ENCODE measurements at places on chromosomes 2 and 18.

GRCh38 chr2:206001912-206002311 lies 84.1 kb downstream of the INO80D start:
- DNase-seq, result no peak

- no peak for DNase-seq
These were observed 65.6 kb downstream of the SH3RF3 start for GRCh38 chr2:109194620-109194937.

DNA sequence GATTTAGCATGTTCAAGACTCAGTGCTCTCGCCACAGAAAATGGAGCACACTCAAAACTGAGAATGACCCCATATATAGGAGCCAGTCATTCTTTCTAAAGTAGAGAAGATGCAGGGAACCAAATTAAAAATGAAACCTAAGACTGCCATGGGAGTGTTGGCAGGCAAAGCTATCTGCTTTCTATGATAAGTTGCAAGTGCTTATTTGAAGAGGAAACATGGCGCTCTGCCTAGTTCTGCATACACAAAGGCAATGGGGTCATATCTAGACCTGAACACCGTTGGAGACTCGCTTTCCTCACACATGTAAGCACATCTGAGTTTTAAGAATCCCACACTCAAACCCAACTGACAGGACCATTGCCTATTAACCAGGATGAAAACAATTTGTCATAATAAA lies 292.5 kb downstream of the ALK start:
- DNase-seq, result no peak

- no peak for DNase-seq
These were observed 153.5 kb downstream of the PXDN start for GRCh38 chr2:1590596-1591460.

DNA sequence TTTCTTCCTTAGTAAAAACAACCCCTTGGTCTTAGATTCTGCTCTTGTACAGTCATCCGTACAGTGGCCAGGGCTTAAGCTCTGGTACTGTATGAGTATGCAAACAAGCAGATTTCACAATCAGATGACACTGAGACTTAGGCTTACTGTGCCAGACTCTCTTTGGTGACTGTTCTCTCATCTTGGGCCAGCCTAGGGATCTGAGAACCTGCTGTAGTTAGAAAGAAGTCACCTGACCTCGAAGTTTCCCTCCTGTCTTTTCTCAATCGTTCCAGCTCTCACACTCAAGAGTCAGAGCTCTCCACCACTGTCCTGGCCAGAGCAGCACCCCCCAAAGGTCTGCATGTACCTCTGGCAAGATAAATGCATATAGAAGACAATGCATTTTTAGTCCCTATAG lies 63.2 kb downstream of the ZEB2 start:
- no peak for DNase-seq

- DNase-seq, result no peak
These were observed 13.0 kb downstream of the XDH start for GRCh38 chr2:31401580-31401979.

DNA sequence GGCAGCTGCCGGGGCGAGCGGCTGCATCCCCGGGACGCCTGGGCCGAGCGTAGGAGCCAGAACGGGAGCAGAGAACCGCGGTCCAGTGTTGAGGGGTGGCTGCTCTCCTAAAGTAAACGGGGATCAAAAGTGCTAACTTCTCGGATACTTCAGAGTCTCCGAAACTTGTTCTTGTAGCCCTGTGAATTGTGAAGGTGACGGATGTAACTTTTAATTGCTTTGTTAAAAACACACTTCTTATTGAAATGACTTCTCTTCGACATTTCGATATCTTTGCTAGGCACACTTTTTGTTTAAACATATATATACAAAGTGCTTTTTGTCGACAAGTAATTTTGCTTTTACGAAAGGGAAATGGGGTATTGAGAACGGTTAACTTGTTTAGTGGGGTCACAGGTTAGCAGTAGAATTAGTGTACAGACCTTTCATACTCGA lies 540 bp downstream of the ATP9B start:
- DNase-seq, result no peak

DNA sequence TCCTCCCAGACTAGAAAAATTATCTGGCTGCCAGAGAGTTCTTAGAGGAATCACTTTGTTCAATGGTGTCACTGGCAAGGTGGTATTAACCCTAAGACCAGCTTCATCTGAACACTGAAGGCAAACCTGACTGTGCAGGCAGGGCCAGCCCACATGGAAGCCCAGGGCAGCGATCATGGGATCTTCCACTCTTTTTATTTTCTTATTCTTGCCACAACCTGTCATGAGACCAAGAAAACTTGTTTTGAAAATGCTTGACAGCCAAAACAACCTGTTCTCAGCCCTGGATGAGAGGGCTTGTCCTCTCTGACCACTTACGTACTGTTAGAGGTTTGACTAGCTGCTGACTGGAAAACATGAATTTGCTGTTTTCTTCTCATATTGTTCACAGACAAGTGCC lies 75.3 kb upstream of the FOSL2 start:
- DNase-seq, result no peak

- DNase-seq, result no peak
These were observed 614.3 kb downstream of the ZEB2 start for GRCh38 chr2:143905587-143905986.

- DNase-seq, result no peak
These were observed 28.1 kb downstream of the SLC1A4 start for GRCh38 chr2:65017335-65017734.

DNA sequence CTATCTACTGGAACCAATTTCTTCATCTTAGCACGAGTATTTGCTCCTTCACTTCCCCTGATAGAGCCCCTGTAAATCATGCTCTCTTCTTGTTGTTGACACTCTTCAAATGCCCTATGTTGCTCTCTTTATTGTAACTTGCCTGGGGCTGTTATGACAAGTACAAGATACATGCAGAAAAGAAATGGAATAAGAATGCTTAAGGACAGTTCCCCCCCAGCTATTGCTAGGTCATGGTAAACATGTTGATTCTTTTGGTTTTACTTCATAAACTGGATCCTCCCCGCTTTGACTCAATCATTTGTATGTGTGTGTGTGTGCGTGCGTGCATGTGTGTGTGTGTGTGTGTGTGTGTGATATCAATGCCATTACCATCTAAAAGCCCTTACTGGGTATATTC lies 368.5 kb upstream of the CNTNAP5 start:
- no peak for DNase-seq

GRCh38 chr2:11786191-11786590 lies 39.8 kb downstream of the LPIN1 start:
- DNase-seq, result no peak

DNA sequence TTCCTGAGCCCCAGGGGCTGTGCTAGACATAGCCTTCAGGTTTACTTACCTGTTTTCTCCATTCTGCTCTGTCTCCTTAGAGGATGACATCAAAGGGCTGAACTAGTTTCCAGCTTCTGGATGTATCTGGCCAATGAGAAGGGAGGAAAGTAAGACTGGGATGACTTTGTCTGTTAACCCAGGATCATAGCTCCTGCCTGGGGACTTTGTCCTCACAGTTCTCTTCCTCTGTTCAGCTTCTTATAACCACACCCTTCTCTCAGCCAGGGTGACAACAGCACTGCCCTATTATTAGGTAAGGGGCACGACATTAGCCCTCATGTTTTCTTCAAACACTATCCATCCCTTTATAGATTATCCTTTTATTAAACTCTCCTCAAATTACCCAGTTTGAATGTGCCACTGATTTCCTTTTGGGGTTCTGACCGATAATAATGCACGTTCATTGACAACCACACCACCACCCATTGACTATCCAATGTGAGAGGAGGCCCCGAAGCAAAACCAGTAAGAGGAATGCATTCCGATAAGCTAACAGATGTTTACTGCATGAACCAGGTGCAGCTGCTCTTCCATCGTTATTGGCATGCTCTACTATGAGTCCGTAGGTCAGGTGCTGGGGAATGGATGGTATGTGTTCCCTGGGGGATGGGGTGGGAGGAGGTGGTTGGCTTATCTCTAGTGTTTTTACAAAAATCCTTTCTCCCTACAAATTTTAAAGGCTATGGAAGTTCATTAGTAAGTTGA lies 23.5 kb downstream of the TSN start:
- DNase-seq, result no peak

DNA sequence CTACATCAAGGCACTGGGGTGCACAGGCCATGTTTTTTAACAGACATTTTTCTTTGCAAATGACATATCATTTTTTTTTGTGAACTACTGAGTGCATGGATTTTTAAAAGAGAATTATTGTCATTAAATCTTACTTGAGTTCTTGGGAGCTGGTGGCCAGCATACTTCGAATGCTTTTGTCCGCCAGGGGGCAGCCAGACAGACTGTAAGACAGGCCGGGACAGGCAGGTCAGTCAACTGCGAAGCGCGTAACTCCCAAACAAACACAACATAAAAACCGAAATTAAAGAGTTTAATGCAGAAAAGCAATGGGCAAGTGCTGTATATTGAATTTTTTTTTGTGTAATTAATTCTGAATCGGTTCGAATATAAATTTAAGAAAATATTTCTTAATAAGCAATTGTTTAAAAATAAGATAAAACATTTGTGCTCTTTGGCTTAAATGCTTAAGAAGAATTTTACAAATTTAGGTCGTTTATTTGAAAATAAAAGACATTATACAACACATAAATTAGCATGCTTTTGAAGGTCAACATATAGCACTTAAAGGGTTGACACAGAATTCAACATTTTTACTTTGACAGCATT lies 142.2 kb upstream of the PXDN start:
- DNase-seq, result peak; percentile 14

DNA sequence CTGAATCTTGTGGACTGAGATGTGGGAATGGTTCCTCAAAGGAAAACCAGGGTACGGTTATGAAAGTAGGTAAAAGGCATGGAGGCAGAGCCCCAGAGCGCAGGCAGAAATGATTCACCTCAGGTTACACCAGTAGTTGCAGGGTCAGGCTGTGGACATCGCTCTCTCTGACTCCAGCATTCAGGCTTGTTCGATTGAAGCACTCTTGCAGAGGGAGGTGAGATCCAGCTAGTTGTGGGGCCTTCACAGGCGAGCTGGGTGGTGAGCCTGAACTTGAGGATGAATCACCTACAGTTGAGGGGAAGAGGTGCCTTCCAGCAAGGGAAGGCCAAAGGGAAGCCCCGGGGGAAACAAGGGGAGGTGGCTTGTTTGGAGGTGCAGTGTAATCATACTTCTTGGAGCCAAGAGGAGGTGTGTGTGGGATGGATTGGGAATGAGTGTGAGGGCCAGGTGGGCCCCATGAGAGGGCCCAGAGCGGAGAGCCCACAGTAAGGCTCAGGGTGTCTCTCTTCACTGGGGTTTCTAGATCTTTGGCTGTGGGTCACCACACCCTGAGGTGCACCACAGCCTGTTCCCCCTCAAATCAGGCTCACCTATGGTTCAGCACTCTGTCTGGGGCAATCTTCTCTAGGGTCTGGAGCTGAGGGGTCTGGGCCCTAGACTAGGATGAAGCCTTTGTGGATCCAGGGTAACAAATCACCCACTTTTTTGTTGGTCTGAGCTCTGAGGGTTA lies 48.5 kb upstream of the MCFD2 start:
- no peak for DNase-seq

- DNase-seq, result no peak
These were observed 20.5 kb downstream of the TMEM18 start for GRCh38 chr2:656676-657075.

- DNase-seq, result no peak
These were observed 504.8 kb upstream of the LRATD1 start for GRCh38 chr2:14127765-14128164.

DNA sequence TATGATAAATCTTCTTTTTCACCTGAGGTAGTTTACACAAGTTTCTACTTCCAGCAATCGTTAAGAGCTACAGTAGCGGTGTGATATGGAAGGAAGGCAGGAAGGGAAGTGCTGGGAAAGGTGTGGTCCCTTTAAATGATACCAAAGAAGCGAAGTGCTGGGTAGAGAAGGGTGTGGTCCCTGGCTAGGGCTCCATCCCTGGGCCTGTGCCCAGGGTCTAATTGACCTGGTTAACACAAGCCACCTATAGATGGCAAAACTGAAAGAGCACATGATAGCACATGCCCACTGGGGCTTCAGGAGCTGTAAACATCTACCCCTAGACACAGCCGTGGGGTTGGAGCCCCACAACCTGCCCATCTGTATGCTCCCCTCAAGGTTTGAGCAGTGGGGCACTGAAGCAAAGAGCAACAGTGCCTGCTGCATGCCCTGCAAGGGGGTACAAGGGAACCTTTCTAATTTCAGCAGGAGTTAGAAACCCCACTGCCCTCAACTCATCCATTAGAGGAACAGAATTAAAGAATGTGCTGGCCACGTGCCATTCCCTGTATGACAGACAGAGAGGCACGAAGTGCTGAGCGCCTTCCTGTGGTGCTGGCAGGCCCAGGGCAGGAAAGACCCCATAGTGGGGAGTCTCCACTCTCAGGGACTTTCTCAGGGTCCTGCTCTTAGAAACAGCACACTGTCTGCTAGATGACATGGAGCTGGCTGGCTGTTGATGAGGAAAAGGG lies 153.1 kb upstream of the LMAN1 start:
- no peak for DNase-seq

DNA sequence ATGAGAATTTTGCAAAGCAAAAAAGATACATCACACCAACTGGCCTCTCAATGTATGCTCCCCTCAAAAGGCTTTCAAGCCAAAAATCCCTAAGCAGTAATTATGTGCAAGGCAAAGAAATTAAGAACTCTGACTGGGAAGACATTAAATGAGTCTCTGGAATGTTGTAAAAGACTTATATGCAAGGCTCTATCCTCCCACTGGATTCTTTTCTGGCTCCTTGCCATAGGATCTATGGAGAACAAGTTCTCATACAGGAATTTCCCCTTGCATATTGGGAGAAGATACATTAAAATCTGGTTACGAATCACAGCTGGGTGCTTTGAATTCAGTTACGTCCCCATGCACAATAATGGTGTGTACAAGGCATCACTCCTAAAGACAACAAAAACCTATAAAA lies 73.4 kb upstream of the ATL2 start:
- DNase-seq, result no peak

DNA sequence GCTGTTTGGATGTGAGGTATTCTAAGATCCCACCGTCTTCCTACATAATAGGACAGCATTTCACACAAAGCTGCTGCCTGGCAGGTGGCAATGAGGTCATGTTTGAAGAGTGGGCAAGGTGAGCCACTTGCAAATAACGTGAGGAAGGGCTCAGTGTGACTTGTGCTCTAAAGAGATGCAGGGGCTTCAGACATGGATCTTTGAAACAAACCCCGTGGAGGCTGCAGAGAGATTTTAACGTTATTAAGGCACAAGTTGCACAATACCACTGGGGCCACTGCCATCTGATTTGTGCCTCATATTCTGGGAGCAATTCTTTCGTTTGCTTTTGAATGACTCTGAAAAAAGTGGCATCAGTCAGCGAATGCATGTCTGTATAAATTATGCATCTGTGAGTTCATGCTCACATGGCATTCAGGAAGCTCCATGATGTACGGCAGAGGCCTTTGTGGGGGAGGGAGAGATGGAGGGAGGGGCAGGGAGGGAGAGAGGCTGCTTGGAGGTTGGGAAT lies 362.0 kb downstream of the SOX11 start:
- no peak for DNase-seq

GRCh38 chr2:149329489-149330126 lies 779 bp upstream of the LYPD6 start:
- DNase-seq, result no peak

GRCh38 chr2:52933878-52934277 lies 833.7 kb upstream of the CHAC2 start:
- no peak for DNase-seq
